Activated naive CD4-positive, alpha-beta T cell treated with anti-CD3 and anti-CD28 coated beads for 36 hours (primary cell): ENCODE measurements at places on chromosomes 16 and 17.

- DNase-seq: no peak
Measured at GRCh38 chr16:11016524-11016988, 72.2 kb downstream of the CLEC16A start.

DNA sequence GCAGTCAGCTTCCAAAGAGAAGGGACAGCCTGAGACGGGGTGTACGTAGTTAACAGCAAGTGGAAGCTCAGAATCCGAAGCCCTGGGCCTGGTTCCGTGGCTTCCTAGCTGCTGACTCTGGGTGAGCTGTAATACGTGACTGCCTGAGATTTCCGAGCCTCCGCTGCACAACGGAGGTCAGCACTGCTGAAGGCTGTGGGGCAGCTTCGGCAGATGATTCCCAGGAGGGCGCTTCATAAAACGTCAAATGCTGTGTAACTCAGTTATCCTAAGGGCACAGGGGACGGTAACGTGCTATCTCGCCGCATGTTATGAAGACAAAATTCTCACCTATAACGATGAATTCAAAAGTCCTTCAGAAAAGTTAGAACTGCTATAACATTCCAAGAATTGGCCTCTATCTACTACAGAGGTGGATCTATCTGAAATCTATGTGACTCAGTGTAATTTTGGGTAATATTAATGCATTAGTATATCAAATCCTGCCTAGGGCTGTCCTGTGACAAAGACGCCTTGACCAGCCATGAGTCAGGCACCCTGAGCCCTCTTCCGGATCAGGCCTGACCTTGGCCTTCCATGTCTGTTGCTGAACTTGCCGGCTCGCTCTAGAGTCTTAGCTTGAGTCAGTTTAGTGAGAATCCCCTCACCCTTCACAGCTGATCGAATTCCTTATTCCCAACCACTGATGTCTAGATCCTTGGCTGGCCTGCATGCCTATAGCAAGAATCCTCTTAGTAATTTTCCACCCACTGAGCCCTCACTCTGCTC, 43.5 kb downstream of the MARF1 start:
- no peak for DNase-seq

GRCh38 chr16:23423496-23424049, 29.4 kb downstream of the COG7 start:
- DNase-seq: no peak

DNA sequence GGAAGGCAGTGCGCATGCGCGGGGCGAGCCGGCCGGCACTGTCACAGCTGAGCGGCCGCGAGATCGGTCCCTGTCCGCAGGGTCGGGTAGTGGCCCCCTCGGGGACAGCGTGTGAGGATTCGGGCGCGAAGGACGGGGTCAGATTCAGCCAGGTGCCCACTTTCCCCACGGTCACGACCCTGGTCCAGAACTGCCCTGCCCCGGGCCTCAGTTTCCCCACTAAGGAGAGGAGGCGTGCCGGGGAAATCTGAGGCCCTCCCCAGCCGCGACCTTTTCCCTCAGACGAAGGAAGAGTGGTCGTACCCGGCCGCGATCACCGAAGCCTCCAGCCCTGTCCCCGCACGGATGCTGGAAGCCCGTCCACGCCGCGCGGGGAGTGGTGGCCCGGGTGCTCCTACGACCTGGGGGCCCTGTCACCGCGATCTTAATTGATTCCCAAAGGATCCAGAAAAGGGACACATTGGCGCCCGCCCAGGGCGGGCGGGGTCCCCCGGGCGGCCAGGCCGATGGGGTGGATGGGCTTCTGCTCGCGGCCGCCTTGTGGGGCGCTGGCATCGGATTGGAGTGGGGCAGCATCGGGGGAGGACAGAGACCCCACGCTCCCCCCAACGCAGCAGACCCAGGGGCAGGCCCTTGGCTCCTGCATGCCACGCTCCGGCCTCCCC, 57.7 kb downstream of the SRL start:
- no peak for DNase-seq

DNA sequence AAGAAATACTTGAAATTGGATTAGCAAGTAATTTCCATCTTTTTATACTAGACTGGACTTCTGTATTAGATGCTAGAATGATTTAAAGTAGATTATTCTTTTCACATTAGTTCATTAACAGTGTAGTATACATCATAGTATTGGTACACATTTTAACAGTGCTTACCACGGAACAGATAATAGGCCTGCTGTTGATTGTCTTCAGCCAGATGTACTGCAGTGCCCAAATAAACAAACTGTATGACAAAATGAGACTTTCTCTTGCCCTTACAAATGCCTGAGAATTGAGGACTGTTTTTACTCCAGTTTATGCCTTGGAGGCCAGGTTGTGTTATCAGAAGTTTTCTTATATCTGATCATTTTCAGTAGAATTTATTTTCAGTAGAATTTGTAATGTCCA, 631 bp downstream of the EVI2A start:
- no peak for DNase-seq

DNA sequence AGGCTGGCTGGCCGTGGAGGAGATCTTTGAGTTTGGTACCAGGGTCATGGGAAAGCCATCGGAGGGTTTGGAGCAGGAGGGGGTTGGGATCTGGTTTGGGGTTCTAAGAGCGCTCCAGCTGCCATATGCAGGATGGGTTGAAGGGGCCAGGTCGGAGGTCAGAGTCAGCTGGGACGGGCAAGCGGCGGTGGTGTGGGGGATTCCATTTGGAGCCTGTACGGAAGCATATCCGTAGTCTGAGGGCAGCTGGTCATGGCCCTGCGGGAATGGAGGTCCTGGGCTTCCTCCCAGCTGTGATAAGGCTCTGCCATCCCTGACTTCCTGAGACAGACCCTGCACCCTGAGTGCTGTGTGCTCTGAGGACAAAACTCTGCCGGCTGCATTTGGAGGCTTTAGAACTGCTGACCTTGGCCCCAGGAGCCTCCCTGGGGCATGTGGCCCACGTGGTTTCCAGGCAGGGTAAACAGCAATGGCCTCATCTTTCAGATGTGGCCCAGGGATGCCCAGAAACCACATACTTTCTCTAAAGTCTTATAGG, 46.5 kb downstream of the ATP2C2 start:
- no peak for DNase-seq

DNA sequence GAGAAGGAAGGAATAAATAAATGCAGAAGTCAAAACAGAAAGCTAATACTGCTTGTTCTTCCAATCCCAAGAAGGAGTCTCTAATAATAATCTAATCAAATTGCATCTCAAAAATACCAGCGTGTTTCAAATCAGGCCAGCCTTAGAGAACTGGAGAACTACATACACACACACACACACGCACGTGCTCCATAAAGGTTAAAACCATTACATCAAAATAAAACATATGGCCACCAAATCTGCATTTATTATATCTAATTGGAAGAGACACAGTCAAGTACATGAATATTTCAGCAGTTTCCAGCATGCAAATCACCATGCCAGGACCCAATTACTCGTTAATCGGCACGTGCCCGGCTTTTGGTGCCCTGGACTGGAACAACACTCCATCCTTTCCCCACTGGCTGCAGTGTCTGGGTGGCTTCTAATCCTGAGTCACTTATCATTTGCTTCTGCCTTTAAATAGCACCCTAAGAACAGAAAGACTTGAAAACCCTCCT, 20.4 kb upstream of the KDM8 start:
- no peak for DNase-seq

DNA sequence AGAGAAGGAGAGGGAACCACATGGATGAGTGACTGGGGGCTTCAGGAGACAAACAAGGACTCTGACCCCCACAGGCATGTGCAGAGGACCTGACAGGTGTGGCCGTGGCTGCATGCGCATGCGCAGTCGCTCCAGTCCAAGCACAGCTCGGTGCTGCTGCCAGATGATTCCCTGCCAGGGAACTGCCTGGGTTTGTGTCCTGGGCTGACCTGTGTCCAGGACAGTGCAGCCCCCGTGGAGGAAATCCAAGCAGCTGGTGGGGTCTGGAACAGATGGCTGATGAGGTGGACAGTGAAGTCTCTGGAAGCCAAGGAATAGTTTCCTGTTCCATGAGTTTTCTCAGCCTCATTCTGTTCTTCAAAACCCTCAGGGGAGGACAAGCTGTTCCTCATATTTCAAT, 27.3 kb downstream of the LASP1 start:
- no peak for DNase-seq

- no peak for DNase-seq
Measured at GRCh38 chr16:23500212-23500861, 10.0 kb downstream of the GGA2 start.

- no peak for DNase-seq
Measured at GRCh38 chr16:50096791-50097190, 31.0 kb downstream of the HEATR3 start.

DNA sequence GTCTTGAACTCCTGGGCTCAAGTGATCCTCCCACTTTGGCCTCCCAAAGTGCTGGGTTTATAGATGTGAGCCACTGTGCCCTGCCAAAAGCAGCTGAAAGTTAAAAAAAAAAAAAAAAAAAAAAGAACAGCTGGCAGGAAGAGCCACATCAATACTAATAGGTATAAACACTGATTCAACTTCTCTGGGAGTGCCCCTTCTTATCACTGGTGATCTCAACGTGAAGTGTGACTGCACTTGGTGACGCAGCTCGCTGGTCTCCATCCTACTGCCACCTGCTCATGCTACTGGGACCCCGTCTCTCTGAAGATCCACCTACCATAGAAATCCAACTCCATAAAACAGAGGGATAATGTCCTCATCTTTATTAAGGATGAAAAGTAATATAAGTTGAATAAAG, 40.8 kb downstream of the RNF157 start:
- DNase-seq: peak; percentile 87

GRCh38 chr17:81543339-81543675, 8.8 kb downstream of the FAAP100 start:
- DNase-seq: no peak

GRCh38 chr16:2852003-2852730, 5.8 kb downstream of the PRSS22 start:
- DNase-seq: no peak

DNA sequence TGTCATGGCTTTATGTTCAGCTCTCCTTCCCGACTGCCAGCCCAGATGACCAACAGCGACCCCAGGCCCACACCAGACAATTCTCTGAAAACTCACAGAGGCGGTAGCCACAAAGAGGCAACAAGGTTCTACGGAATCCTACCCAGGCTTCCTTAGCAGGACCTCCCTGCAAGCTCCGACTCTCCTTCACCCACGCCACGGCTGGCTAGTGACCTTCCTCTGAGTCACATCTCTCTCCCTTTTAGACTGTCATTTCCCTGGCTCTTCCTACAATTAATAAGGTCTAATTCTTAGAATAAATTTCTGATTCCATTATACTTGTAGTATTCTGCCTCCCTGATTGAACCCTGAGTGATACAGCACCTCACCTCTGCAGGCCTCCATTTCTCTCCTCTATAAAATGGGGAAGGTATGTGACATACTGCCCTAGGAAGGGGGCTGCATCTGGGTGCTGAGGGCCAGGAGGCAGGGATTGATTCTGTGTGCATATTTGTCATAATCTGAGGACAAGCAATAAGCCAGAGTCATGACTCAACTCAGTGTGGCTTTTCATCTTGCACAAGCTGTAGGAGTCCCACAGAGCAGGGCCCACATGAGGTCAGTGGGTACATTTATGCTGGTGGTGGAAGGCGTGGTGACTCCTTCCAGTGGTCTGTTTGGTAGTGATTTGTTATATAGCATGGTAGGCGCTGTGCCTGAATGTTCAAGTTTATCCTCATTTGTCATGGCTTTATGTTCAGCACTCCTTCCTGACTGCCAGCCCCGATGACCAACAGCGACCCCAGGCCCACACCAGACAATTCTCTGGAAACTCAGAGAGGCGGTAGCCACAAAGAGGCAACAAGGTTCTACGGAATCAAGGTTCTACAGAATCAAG, 46.2 kb downstream of the SMPD3 start:
- no peak for DNase-seq

DNA sequence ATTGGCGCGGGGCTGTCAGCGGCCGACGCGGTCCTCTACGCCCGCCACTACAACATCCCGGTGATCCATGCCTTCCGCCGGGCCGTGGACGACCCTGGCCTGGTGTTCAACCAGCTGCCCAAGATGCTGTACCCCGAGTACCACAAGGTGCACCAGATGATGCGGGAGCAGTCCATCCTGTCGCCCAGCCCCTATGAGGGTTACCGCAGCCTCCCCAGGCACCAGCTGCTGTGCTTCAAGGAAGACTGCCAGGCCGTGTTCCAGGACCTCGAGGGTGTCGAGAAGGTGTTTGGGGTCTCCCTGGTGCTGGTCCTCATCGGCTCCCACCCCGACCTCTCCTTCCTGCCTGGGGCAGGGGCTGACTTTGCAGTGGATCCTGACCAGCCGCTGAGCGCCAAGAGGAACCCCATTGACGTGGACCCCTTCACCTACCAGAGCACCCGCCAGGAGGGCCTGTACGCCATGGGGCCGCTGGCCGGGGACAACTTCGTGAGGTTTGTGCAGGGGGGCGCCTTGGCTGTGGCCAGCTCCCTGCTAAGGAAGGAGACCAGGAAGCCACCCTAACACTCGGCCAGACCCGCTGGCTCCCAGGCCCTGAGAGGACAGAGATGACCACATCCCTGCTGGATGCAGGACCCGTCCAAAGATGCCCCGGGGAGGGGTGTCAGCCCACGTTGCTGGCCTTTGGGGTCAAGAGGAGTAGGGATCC, 2.4 kb upstream of the NECAB2 start:
- no peak for DNase-seq

GRCh38 chr17:27442702-27443101, 13.5 kb upstream of the KSR1 start:
- no peak for DNase-seq

DNA sequence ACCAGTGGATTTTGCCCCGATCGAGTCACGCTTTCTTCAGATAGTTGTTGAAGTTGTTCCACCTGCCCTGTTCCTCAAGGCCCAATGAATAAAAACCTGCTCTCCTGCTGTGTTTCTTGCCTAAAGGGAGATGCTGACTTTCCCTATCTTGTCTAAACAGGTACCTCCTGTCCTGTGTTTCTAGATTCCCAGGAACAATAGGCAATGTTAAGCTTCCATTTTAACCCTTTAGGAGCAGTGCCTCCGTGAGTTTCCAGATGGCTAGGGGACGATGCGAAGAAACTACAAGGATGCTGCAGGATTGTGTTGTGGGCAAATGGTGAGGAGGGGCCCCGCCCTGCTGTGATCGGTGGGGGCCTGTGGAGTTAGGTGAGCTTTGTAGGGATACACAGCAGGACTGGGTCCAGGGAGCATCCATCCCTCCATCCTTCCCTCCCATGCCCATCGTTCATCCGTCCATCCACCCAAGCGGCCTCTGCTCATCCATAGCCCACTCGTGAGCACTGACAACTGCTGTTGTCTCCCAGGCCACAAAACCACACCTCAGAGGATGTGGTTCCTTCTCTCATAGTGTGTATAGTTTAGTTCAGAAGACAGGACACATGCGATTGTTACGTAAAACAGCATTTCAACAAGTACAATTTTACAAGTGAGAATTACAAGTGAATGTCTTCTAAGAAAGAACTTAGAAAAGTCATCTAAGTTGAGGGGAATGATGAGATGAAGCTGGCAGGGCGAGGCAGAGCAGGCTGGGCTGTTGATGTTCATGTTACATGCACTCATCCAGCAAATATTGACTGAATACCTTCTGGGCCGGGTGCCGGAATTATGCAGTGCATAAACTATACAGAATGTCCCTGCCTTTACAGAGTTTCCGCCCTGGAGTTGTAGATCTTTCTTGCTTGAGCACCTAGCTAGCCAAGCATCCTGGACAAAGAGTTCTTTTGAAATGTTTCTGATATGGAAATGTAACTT, 5.2 kb downstream of the ARSG start:
- DNase-seq: peak; percentile 85
